ENCODE measurements at places on chromosomes 5 and 9.

GRCh38 chr9:21835121-21835520 lies 32.7 kb downstream of the MTAP start:
- DNase-seq = no peak

DNA sequence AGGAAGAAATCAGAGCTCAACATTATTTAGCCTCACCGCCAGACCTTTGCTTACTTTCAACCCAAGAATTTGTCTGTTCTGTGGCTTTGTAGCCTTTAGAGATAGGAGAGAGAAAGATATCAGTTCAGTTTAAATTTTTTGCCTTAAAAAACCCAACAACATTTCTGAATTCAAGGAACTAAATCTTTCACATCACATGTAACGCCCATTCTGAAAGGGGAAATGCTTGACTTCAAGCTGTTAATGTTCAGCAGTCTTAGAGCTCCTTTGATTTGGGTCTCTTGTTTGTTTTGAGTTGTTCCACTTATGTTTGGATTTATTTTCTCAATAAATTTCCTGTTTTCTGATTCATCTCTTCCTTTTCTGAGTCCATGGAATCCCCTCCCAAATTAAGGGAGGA lies 294.5 kb downstream of the ARHGAP26 start:
- no peak for DNase-seq

DNA sequence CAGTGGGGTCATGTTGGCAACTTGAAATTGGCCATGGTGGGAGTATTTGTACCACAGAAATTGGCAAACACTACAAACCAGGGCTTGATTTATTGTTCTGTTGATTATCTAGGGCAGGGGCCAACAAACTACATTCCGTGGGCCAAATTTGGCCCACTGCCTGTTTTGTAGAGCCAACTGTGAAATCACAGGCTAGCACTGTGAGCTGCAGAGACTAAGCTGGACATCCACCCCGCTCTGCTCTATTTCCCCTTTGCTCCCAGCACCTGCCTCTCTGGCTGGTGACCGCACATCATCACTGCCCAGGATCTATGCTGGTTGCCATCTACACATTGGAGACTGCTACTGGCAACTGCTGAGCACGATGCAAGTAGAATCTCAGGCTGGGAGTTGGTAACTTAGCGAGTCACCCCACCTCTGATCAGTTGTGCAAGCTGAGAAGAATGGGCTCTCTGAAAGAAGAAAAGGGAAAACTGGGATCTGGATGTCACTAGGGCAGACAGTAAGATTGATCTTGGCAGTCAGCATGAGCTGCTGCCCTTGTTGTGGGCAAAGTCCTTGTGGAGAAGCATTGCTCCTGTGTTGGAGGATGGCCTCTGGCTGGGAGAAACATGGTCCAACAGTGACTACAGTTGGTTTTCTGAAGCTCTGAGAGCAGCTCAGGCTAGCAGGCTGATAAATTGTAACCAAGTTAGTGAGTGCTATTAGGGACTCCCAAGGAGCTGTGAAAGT lies 144.7 kb upstream of the RAD23B start:
- peak; percentile 3 for DNase-seq

- no peak for DNase-seq
These were observed 37.1 kb downstream of the FAM163B start for GRCh38 chr9:133571896-133572595.

- DNase-seq = no peak
These were observed 74.4 kb downstream of the ASTN2 start for GRCh38 chr9:117340422-117340821.

DNA sequence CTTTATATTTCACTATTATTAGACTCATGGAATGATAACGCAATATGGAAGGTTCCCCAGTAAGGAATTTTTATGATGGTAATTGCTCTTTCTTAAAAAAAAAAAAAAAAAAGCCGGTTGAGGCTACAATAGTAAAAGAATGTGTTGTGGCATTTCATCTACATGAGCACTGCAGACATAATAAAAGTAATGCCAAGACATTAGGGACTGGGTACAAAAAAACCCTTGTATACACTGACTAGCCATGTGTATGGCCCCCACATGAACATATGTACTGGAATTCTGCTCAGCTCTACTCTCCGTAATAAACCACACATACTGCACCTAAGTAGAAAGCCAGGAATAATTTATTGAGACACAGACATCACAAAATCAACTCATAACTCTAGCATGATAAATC lies 218.4 kb downstream of the ADAMTS6 start:
- DNase-seq = no peak

DNA sequence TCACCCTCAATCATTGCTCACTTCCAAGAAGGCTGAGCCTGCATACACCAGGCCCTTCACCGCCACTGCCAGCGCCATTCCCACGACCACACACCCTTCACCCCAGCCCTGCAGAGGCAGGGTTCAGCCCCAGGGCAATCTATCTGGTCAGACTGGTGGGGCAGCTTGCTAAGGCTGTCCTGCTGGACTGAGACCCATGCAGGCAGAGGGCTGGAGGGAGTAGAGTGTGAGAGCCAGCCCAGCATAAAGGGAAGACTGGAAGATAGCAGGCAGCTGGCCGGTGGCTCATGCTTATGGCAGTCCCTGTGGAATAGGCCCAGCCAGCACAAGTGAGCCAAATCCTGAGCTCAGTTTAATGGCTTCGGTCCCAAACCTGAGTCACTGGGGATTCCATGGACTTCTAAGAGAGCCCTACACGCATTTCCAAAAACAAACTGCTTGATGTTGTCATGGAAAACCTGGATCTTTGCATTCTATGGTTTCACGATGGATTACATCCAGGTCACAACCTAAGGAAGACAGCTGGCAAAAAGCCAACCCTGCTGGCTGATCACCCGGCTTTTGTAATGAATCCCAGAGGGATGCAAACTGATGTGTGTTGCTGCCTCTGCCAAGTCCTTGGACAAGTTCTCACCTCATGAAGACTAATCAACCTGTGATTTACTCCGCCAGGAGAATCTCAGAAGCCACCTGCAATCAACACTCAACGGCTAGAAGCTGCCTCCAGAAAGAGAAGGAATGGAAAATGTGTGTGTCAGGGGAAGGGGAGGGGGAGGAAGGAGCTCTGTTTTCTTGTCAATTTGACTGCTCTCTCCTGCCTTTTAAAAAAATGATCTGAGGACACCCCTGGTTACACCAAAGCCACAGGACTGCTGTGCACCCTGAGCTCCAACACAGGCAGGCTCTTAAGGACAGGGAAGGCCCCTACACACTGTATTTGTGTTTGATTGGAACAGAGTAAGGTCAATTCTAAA lies 143.6 kb downstream of the LHFPL2 start:
- DNase-seq = peak; percentile 100

DNA sequence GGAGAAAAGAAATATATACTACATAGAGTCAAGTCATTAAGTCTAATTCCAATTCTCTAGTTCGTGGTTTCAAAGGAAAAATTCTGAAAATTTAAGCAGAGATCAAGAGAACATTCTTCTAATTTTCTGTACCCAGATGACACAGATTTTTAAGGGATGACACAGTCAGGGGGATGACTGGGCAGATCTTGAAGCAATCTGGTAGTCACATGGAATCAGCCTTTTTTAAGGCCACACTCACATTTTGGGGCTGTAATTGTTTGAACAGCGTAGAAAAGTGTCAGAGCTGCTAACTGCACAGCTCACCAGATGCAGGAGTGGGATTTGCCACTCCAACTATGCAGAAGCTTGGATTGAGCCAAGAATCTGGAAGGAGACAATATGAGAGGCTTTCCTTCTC lies 20.4 kb downstream of the PDE4D start:
- peak; percentile 81 for DNase-seq

DNA sequence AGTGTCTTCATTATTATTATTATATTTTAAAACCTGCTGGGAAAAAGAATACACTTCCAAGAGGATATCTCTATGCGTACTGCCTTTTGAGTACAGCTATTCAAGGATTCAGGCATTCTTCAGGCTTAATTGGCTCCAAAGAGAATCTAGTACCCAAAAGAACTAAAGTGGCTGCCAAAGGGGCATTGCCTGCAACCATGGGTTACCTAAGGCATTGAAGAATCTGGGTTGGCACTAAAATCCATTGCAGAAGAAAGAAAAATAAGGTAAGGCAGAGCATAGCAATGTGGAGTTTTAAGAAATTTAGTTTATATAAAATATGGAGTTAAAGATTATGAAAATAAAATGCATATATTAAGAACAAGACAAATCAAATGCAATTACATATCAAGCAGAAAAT lies 223.5 kb downstream of the TMEM161B start:
- DNase-seq = no peak

- no peak for DNase-seq
These were observed 64.5 kb downstream of the OLFM1 start for GRCh38 chr9:135151757-135152613.

GRCh38 chr5:151923866-151924476 lies 680 bp downstream of the GLRA1 start:
- DNase-seq = no peak

- no peak for DNase-seq
These were observed 205.7 kb downstream of the CDK5RAP2 start for GRCh38 chr9:120374239-120374638.

GRCh38 chr5:127684726-127685467 lies 18.3 kb upstream of the CCDC192 start:
- no peak for DNase-seq

DNA sequence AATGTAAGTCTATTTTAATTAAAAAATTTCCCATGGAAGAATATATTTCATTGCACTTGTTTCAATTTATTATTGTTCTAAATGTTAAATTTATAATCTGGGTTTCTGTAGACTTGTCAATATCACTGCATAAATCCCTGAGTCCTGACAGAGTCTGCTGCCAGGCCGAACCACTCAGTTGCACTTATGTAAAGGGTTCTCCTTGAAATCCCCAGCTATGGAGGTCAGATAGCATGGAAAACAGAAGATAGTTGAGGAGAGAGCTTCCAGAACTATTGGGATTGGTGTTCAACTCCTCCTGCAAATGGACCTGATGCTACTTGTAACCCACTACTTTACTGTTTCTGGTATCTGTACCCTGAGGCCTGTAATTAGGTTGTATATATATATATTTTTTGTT lies 37.2 kb downstream of the KDM4C start:
- no peak for DNase-seq

DNA sequence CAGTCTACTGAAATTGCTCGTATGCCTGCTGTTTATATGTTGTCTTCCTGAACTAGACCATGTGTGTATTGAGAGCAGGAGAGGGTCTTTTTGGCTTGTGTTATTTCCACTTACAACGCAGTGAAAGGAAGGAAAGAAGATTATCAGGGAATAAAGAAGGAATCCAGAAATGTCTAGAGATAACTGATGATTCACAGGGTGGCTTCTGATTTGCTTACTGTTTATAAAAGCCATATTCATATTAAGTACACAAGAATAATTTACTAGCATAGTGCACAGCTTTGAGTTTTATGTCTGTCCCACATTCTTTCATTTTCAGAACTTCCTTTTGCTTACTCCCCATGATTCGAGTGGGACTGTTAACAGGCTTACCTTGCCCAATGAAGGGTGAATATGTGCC lies 72.1 kb downstream of the PRLR start:
- DNase-seq = no peak

DNA sequence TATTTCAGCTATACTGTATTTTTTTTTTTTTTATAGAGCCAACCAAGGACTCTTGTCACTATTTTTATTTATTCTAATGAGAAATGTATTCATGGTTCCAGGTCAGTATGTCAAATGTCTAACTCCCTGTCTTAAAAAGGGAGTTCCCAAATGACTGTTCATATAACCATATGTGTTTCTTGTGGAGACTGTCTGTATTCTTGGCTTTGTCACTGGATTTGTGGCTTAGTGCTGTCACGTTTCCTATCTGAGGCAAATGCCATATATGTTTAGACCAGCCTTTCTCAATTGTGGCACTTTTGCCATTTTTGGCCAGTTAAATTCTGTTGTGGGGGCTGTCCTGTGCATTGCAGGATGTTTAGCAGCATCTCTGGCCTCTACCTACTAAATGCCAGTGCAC lies 3.1 kb downstream of the GCNT1 start:
- no peak for DNase-seq

DNA sequence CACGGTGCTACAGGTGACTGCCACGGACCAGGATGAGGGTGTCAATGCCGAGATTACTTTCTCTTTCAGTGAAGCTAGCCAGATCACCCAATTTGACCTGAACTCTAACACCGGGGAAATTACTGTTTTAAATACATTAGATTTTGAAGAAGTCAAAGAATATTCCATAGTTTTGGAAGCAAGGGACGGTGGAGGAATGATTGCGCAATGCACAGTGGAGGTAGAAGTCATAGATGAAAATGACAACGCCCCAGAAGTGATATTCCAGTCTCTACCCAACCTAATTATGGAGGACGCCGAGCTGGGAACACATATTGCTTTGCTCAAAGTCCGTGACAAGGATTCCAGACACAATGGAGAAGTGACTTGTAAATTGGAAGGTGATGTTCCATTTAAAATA lies 1.2 kb downstream of the PCDHGB4 start:
- no peak for DNase-seq

- no peak for DNase-seq
These were observed 203.4 kb downstream of the EFNA5 start for GRCh38 chr5:107467137-107467932.

DNA sequence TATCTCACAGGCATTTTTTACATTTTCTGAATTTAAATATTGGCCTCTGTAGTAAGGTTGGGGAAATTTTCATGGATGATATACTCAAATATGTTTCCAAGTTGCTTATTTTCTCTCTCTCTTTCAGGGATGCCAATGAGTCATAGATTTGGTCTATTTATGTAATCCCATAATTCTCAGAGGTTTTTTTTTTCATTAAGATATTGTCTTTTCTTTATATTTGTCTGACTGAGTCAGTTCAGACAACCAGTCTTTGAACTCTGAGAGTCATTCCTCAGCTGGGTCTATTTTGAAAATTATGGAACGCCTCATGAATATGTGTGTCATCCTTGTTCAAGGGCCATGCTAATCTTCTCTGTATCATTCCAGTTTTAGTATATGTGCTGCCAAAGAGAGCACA lies 223.2 kb downstream of the PCSK1 start:
- DNase-seq = peak; percentile 89

DNA sequence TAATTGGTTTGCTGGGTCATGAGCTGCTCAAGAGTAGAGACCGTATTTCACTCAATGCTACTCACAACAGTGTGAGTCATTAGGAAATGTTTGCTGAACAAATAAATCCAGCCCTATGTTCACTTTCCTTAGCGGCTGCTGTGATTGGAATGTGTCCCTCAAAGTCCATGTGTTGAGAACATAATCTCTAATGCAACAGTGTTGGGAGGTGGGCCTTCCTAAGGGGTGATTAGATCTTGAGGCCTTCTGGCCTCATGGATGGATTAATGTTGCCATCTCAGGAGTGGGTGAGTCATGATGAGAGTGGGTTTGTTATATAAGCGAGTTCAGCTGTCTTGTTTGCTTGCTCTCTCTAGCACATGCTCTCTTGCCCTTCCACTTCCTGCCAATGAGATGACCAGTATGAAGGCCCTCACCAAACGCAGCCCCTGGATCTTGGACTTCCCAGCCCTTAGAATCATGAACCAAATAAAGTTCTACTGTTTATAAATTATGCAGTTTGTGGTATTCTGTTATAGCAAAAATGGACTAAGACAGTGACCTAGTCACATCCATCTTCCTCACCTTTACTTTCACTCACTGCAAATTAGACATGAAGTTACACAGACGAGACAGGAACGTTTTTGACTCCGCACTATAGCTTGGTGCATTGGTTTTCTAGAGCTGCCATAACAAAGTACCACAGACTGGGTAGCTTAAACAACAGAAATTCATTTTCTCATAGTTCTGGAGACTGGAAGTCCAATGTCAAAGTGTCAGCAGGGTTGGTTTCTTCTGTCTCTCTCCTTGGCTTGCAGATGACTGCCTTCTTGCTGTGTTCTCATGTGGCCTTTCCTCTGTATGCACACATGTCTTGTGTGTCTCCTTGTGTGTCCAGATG lies 50.9 kb upstream of the FAM169A start:
- peak; percentile 48 for DNase-seq

Data from fibroblast of lung (primary cell).